ENCODE measurements at places on chromosomes 5 and 9.

GRCh38 chr9:35705372-35705771 is 15.6 kb upstream of the TPM2 start:
- DNase-seq: no peak

DNA sequence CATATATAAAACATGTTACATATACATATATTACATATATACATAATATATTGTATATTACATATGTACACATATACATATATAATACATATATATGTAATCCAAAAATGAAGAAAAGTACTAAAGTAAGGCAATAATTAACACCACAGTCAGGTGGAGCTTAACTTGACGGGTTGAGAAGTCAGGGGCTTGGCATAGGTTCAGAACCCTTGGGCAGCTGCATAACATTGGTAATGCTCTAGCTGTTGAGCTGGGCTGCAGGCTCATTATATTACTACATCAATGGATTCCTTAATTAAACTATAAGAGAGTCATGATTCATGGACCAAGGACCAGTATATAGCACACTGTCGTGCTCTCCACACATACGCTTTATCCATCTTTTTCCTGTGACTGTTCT is 435.2 kb upstream of the ADAMTS16 start:
- DNase-seq: no peak

DNA sequence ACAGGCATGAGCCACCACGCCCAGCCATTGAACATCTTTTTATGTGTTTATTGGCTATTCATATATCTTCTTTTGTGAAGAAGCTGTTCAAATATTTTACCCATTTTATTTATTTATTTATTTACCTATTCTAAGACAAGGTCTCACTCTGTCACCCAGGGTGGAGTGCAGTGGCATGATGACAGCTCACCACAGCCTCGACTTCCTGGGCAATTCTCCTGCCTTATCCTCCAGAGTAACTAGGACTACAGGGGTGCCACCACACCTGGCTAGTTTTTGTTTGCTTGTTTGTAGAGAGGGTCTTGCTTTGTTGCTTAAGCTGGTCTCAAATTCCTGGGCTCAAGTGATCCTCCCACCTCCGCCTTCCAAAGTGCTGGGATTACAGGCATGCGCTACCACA is 33.5 kb downstream of the NAIF1 start:
- DNase-seq: no peak

GRCh38 chr5:79809743-79810142 is 120.1 kb downstream of the CMYA5 start:
- no peak for DNase-seq

- no peak for DNase-seq
Measured at GRCh38 chr5:2710910-2711309, 40.6 kb downstream of the IRX2 start.

- no peak for DNase-seq
Measured at GRCh38 chr9:111891910-111892499, 4.6 kb upstream of the UGCG start.

- DNase-seq: no peak
Measured at GRCh38 chr9:23683611-23684061, 142.4 kb downstream of the ELAVL2 start.
